ENCODE measurements at places on chromosomes 2 and 18. TPM values are rescaled to one million over a fixed set of nuclear protein-coding genes. Genes with fewer than 3 reads are reported as not detected.

UBR3 gene
- 5.4 TPM for polyA plus RNA-seq

INHBB gene
- not detected for polyA plus RNA-seq

MREG gene
- 2.4 TPM for polyA plus RNA-seq

GPR35 gene
- polyA plus RNA-seq: not detected

FOXI3 gene
- not detected for polyA plus RNA-seq

FAHD2A gene
- 11.9 TPM for polyA plus RNA-seq

ELOA2 gene
- not detected for polyA plus RNA-seq

TDRD15 gene
- 0.34 TPM for polyA plus RNA-seq

PLGLB1 gene
- 1.5 TPM for polyA plus RNA-seq

ALPI gene
- polyA plus RNA-seq: not detected

IL1F10 gene
- polyA plus RNA-seq: not detected

TBC1D8 gene
- 0.78 TPM for polyA plus RNA-seq

SNTG2 gene
- polyA plus RNA-seq: not detected

WIPF1 gene
- 120 TPM for polyA plus RNA-seq

DUSP19 gene
- 0.50 TPM for polyA plus RNA-seq

GALM gene
- 11.0 TPM for polyA plus RNA-seq

KLHL29 gene
- 0.11 TPM for polyA plus RNA-seq

BBS5 gene
- polyA plus RNA-seq: 0.24 TPM

TSPYL6 gene
- polyA plus RNA-seq: not detected

RNASEH1 gene
- polyA plus RNA-seq: 35.2 TPM

TOGARAM2 gene
- polyA plus RNA-seq: 0.28 TPM

MBOAT2 gene
- not detected for polyA plus RNA-seq

CD8A gene
- 1.4 TPM for polyA plus RNA-seq

UGT1A10 gene
- polyA plus RNA-seq: not detected

COL5A2 gene
- not detected for polyA plus RNA-seq

ADCYAP1 gene
- not detected for polyA plus RNA-seq

Data from IgD-negative memory B cell (primary cell).